Stimulated activated CD8-positive, alpha-beta memory T cell treated with anti-CD3 and anti-CD28 coated beads, Interleukin-4, amount 100 ng/mL, for 4 hours (primary cell): ENCODE measurements at places on chromosomes 4 and X.

GRCh38 chr4:125316401-125316790 is 1.6 kb downstream of the FAT4 start:
- no peak for DNase-seq

- no peak for DNase-seq
These were observed 28.1 kb downstream of the FGF2 start for GRCh38 chr4:122854447-122855352.

- DNase-seq = no peak
These were observed 134.7 kb upstream of the FAM9C start for GRCh38 chrX:13179100-13179499.

GRCh38 chr4:60296386-60296785 is 903.7 kb upstream of the ADGRL3 start:
- no peak for DNase-seq

- peak; percentile 40 for DNase-seq
These were observed 651 bp upstream of the SAP30 start for GRCh38 chr4:173370130-173370476.

DNA sequence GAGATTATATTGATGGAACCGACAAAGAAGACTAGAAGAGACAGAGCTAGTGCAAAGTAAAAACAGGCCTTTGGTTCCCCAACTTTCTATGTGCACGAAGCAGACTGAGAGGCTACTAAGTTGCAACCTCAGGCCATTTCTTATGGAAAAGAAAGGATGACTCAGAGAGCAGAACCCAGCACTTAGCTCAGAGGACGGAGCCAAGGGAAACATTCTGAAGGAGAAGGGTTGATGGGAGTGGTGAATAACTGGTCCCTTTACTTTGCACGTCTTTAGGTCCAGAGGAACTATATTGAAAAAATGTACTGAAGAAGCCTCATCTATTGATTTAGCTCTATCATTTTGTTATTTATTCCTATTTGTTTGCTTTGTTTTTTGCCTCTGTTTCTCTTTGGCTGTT is 182.1 kb downstream of the CPE start:
- no peak for DNase-seq

DNA sequence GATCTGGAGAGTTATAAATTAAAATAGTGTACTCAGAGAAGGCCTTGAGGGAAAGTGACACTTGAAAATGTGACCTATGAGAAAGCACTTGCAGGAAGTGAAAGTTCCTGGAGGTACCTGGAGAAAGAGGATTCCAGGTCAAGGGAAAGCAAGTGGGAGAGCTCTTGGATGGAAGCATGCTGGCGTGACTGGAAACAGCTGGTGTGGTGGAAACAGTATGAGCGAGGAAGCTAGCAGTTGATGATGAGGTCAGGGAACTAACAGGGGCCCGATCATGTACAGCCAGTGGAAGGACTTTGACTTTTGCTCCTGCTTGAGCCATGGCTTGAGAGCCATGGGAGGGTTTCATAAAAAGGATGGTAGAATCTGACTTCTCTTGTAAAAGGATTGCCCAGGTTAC is 9.5 kb upstream of the CLCN5 start:
- no peak for DNase-seq

DNA sequence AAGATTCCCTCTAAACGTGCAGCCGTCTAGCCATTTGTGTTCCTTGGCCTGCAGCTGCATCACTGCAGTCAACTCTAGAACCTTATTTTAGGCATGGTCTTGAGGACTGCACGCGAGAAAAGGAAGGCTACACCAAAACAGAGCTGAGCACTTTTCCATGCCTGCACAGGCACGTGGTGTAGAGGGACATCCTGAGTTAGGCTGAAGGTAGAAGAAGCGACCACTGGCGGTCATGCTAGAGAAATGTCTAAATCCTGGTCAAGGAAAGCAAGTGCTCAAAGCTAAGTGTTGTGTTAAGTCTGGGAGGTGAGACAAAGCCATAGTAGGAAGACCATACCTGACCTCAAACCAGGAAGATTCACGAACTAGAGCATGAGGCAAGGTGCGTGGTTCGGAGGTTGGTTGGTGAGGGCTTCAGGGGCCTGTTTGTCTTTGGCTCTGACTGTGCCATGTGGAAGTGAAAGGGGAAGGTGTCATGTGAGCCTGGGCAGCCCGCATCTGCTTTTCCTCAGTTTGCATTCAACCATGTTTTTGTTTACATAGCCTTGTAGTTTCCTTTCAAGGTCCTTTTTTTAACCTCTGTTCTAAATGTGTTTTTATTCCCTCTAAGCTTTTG is 203.8 kb downstream of the AASDH start:
- no peak for DNase-seq

DNA sequence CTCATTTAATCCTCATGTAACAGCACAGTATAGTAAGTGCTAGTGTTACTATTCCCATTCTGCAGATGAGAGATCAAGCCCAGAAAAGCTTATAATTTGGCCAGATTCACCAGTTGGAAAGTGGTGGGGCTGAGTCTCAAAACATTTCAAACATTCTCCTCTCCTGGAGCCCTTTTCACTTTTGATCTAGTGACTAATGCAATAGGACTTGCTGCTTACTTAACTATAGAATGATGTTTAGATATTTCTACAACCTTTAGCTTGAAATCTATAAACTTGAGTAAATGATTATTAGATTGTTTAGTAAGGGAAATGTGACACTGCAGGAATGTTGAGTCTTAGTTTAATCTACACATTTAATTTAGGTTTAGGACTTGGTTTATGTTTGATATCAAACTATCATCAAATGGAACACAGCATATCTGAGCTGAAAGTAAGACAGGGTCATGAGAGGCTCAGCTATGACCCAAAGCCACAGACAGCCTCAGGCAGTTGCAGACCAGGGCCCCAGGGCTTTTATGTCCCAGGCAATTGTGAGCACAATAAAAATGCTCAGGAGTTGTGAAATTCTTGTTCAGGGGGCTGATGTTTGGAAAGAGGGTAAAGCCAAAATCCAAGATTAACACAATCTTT is 199.5 kb upstream of the HS3ST1 start:
- no peak for DNase-seq

- no peak for DNase-seq
These were observed 300.8 kb downstream of the ZNF674 start for GRCh38 chrX:46244451-46244850.

- no peak for DNase-seq
These were observed 18.3 kb upstream of the PITX2 start for GRCh38 chr4:110641218-110641617.

DNA sequence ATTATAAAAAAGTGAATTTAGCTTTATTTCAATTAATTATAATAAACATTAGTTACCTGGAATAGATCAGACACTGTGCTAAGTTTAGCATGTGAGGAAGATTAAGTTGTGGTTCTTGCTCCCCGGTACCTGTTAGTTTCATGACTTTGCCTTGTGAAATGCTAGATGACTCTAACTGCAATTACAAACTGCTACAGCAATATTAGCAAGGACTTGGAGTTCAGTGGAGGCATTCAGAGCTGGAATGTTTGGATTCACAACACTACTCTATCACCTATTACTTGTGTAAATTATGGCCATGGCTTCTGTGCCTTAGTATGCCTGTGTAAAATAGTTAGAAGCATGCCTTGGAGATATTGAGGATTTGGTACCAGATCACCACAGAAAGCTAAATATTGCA is 21.4 kb upstream of the ANXA10 start:
- DNase-seq = no peak

DNA sequence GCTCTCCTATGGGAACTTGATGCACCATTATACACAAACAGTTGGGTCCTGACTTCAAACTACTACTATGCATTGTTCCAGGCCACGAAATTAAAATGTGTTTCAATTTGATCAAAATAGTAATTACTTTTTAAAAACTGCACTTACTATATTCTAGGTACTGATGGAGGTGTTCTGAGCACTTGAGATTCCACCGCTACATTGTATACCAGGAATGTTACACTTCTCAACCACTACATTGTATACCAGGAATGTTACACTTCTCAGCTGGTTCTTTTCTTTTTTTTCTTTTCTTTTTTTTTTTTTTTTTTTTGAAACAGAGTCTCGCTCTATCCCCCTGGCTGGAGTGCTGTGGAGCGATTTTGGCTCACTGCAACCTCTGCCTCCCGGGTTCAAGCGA is 77.9 kb downstream of the ELOVL6 start:
- DNase-seq = no peak

GRCh38 chrX:22536746-22537304 is 264.1 kb downstream of the CBLL2 start:
- no peak for DNase-seq

DNA sequence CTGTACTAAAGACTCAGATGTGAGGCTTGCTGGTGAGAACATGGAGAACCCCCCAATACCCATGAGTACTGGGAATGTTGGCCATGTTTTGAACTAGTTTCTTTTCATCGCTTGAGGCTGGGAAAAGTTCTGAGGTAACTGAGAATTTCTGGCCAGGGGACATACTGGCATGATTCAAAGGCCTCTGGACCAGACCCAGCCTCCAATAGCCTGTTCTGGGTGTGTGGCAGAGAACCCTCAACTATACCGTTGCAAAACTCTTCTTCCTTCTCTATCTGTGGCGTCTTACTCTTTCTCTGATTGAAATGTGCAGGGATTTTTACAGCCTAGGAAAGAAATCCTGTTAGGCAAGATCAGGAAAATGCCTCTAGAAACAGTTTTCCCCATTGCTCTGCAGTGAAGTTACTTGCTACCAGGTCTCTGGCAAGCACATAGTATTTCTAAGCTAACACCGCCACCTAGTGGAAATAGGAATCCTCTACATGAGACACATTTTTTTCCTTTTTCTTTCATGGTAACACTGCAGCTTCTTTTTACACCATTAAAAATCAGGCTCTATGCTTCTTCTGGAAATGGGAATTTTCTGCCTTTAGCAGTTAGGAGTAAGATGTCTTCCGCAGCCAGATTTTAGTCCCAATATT is 170.7 kb upstream of the ZCCHC13 start:
- DNase-seq = no peak

DNA sequence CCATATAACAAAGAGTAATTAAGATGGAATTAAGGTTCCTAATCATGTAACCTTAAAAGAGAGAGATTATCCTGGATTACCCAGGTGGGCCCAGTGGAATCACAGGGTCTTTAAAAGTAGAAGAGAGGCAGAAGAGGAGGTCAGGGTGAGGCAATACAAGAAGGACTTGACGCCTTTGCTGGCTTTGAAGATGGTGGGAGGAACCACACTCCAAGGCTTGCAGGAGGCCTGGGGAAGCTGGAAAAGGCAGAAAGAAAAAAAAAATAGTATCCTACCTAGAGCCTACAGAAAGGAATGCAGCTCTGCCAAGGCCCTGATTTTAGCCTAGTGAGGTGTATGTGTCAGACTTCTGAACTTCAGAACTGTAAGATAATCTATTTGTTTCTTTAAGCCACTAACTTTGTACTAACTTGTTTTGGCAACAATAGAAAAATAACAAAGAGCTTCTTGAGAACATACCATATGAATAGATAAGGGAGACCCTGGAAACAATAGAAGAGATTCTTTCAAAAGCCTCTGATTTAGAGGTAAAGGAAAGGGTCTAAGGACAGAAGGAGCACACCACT is 229.9 kb upstream of the TTC29 start:
- no peak for DNase-seq

- no peak for DNase-seq
These were observed 30.3 kb downstream of the CCKAR start for GRCh38 chr4:26459756-26460530.

DNA sequence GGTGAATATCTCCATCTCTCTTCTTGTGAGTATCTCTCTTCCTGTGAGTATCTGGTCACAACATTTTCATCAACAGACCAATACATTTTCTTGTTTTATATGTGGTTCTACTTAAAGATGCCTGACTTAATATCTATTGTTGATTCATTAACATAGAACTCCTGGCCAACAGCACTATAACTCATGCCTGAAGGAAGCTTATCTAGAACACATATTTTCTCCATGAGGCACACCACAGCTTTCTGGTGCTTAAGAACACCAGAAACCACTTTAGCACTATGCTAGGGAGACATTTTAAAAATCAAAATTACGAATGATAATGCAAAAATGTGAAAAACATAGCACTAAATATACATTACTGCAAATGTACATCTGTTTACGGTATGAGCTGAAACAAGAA is 190.4 kb downstream of the GABRB1 start:
- no peak for DNase-seq

DNA sequence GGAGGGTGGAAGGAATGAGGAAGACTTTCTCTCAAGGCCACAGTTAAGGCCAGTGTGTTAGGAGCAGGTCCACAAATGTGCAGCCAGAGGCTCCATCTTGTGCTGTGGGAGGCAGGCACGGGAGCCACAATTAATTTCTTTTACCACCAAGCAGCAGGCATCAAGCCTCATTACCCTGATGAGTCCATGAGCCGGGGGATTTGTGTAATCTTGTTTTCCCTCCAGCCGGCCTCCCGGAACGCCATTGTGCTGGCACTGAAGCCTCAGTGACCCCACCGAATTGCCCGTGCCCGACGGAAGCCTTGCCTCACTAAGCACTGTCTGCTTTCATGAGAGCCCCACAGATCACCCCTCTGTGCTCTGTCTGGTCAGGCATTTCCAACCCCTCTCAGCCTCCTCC is 154.7 kb upstream of the STX18 start:
- no peak for DNase-seq

GRCh38 chr4:47031011-47031678 is at the start of gene GABRB1:
GABRB1 (plus strand) TSS chr4:47031567.
- DNase-seq = no peak

DNA sequence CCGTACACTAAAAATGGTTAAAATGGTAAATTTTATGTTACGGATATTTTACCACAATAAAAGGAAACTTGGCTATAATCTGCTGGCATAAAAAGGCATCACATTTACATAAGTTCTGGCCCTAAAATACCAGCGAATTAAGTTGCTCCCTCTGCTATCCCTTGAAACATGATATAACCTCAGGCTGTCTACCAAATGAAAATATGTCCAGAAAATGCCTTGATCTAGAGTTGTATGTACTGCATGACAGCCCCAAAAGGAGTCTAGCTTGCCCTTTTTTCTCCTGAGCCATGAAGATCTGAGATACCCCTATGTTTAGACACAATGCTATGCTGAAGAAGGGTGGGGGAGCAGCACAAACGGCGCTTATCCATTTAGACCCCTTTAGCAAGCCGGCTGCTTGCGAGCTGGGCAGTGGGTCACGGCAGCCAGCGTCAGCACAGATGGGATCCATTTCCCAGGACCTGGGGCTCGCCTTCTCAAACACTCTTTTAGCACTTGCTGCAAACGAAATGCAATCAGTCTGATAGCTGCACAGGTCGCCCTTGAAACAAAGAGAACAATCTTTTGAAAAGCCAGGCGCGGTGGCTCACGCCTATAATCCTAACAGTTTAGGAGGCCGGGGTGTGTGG is 77.0 kb downstream of the AFAP1 start:
- no peak for DNase-seq

DNA sequence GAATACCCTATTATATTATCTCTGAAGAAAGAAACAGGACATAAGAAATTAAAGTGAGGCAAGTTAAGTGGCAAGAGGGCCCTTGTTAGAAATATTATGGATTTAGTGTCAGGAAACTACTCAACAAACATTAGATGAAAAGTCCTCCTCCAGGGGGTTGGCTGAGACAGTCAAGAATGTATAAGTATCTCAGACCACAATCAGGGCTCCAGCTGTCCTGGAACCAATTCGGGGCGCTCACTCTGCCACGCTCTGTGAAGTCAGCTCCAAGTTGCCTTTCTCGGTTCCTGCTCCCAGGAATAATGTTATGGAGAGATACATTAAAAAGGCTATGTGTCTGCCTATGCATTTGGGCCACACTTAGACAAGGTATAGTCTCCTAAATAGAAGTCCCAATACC is 73.3 kb downstream of the RASGEF1B start:
- DNase-seq = no peak
